Ovary (tissue), 10 donors: ENCODE measurements at places on chromosomes 2 and 18.

- H3K4me3 ChIP-seq: no peak overlapping the region
- no peak overlapping the region for H3K27ac ChIP-seq
- no peaks in the 10 kb centered on the region for H3K27me3 ChIP-seq
- no peak for DNase-seq
Observed at GRCh38 chr2:18961991-18962421, 372.6 kb upstream of the NT5C1B start.

- H3K36me3 ChIP-seq: no peaks in the 10 kb centered on the region
- peaks cover 36% of the 10 kb centered on the region for H3K4me1 ChIP-seq
- DNase-seq: no peak
- H3K4me3 ChIP-seq: no peak overlapping the region
Observed at GRCh38 chr2:28325567-28326468, 66.8 kb upstream of the FOSL2 start.

DNA sequence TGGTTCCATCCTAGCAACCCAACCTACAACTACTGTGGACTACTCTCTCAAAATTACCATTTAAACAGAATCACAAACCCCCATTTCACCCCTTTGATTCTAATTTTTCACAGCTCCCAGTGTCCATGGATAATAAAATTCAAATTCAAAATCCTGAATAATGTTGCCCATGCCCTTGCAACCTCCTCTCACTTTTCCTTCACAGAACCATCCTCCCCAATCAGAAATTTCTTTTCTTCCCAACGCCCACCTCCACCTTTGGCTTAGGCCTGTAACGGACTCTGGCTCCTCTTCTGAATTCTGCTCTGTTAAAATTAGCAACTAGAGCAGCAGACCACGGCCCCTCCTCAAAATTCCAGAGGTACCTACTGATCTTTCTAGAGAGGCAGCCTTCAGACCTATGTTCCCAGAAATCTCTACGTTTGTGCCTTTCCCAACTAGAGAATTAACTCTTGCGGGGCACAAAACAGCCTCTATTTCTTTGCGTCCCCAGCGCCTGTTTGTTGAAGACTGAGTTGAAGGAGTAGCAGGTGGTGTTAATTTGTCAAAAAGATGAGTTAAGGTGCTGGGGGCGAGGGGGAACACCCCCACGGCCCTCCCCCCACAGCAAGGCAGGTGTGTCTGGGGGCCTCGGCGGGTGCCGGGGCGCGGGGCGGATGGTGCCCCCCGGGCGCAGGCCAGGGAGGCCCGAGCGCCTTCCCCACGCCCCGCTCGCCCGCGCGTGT is 428 bp upstream of the MAP3K20 start:
- no peak for DNase-seq
- H3K27ac ChIP-seq: peak overlapping the region; percentile 99
- no peaks in the 10 kb centered on the region for H3K36me3 ChIP-seq

GRCh38 chr2:58896638-58897037 is 655.5 kb upstream of the FANCL start:
- no peak overlapping the region for H3K4me3 ChIP-seq
- H3K4me1 ChIP-seq: peaks cover 6% of the 10 kb centered on the region
- H3K36me3 ChIP-seq: no peaks in the 10 kb centered on the region
- no peak for DNase-seq

DNA sequence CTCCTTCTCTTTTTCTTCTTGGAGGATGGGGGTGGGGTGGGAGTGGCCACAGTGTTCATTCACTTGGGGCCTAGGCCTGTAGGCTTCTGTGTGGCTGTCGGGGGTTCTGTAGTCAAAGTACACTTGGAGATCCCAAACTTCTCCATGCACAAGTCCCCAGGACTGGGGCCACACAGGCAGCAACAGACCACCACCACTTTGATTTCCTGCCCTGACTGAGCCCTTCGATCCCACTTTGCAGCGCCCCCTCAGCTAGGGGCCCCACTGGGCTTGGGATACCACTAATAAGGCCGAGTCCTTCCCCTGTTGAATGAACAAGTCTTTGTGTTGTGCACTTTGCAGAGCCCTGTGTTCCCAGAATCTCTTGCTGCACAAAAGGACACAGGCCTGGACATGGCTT is 5.5 kb upstream of the TEX51 start:
- H3K27ac ChIP-seq: no peak overlapping the region
- no peaks in the 10 kb centered on the region for H3K27me3 ChIP-seq
- H3K4me1 ChIP-seq: no peaks in the 10 kb centered on the region
- DNase-seq: peak; percentile 10
- H3K4me3 ChIP-seq: no peak overlapping the region

DNA sequence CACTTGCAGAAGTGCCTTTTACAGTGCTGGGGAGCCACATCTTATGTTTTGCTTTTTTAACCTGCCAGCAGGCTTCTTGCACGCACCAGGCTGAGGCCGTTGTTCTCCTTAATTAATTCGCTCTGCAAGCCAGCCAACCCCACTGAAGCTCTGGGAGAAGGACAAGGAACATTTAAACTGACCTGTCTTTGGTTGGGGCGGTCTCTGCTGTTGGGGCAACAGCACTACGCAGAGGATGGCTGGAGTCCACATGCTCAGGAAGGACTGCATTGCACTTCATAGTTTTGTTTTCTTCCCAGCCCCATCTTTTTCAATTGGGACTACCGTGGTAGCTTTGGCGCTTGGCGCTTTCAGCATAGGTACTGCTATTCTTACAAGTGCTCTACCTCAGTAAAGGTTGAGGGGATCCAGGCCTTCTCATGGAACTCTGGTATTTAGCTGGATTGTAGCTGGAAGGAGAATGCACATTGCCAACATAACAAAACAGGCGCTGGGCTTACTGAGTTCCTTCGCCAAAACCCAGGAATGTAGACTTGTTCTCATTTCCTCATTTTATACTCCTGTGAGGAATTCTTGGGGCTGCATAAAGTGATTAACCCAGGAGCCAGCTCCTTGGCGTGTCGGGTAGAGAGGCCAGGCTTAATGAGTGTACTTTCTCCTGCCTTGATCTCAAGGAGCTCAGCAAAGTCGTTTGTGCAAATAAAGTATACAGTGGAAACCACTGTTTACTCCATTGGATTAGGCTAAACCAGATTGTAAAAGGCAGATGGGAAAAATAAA is 146.2 kb downstream of the PRKCE start:
- H3K4me3 ChIP-seq: no peak overlapping the region
- peaks cover 6% of the 10 kb centered on the region for H3K4me1 ChIP-seq
- H3K27ac ChIP-seq: no peak overlapping the region
- H3K36me3 ChIP-seq: no peaks in the 10 kb centered on the region

- H3K27ac ChIP-seq: no peak overlapping the region
- no peaks in the 10 kb centered on the region for H3K27me3 ChIP-seq
- H3K4me3 ChIP-seq: no peak overlapping the region
- no peak for DNase-seq
- H3K4me1 ChIP-seq: no peaks in the 10 kb centered on the region
Observed at GRCh38 chr2:58137856-58138255, 91.2 kb downstream of the VRK2 start.

DNA sequence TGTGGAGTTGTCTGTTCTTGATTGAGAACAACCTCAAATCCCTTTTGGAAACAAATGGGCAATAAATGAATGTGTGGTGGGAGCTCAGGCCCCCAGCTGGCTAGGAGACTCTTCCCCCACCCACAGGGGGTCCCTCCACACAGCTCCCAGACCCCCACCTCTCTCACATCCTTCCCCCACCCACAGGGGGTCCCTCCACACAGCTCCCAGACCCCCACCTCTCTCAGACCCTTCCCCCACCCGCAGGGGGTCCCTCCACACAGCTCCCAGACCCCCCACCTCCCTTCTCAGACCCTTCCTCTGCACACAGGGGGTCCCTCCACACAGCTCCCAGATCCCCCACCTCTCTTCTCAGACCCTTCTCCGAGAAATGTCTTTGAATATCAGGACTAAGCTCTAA is 79.0 kb upstream of the CTDP1 start:
- H3K4me1 ChIP-seq: no peaks in the 10 kb centered on the region
- DNase-seq: no peak
- H3K27ac ChIP-seq: no peak overlapping the region
- H3K4me3 ChIP-seq: no peak overlapping the region

DNA sequence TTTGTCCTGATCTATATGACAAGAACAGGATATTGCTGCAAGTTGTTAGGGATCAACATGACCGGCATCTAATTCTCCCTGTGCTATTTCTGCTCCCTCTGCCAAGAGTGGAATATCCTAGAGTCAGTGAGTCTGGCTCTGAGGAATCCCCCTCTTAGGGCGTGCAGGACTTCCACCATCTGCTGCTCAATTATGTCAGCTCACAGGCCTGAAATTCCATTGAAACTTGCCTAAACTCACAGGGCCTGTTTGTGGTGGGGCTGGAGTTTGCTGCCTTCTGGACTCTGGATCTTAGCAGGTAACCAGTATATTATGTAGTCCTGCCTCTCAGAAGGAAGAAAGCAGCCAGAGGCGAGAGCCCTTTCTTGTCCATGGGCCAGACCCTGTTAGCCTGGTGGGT is 323.0 kb downstream of the TSN start:
- no peaks in the 10 kb centered on the region for H3K36me3 ChIP-seq
- no peaks in the 10 kb centered on the region for H3K4me1 ChIP-seq
- no peaks in the 10 kb centered on the region for H3K27me3 ChIP-seq
- H3K27ac ChIP-seq: no peak overlapping the region

- DNase-seq: no peak
- H3K36me3 ChIP-seq: no peaks in the 10 kb centered on the region
- no peak overlapping the region for H3K4me3 ChIP-seq
Observed at GRCh38 chr2:84958135-84959059, 12.6 kb upstream of the KCMF1 start.

- DNase-seq: no peak
- H3K27me3 ChIP-seq: no peaks in the 10 kb centered on the region
- H3K27ac ChIP-seq: peak overlapping the region; percentile 5
- H3K4me1 ChIP-seq: peaks cover 9% of the 10 kb centered on the region
- no peaks in the 10 kb centered on the region for H3K36me3 ChIP-seq
- no peak overlapping the region for H3K4me3 ChIP-seq
Observed at GRCh38 chr2:108587621-108588020, 53.4 kb downstream of the LIMS1 start.

DNA sequence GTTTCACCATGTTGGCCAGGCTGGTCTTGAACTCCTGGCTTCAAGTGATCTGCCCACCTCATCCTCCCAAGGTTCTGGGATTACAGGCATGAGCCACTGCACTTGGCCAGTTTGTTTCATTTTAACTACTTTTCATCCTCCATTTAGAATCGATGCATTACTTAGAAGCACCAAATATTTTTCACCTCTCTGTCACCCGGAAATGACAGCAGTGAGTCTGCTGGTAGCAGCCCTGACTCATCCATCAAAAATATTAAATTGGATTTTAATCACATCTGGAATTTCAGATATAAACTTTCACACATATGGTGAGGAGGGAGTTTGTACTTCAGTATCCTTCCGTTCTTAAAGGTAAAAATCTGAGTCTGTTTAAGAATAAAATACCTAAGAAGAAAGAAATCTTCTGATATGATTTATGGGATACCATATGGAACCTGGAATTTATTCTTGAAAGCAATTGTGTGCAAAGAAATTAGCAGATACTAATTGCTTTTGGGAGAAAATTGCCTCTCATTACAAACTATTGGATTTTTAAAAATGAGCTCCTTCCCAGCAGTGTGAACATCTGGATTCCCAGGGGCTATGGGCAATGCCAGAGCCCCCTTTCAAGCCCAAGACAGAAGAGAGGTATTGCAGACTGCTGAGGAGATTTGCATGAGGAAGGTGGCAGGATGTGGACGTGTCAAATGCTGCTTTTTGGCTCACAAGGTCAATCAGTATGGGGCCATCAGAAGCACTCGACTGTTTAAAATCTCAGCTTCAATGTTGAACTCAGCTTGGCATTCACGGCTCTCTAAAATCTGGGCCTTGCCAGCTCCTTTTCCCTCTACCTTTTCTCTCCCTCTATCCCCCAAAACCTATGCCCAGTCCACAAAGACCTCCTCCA is 279.5 kb upstream of the SIX2 start:
- H3K27ac ChIP-seq: no peak overlapping the region
- no peaks in the 10 kb centered on the region for H3K4me1 ChIP-seq
- H3K4me3 ChIP-seq: no peak overlapping the region

GRCh38 chr2:39435741-39436591 is 1.1 kb downstream of the MAP4K3 start:
- peaks cover 8% of the 10 kb centered on the region for H3K4me1 ChIP-seq
- peak overlapping the region; percentile 90 for H3K4me3 ChIP-seq
- H3K36me3 ChIP-seq: no peaks in the 10 kb centered on the region
- H3K27ac ChIP-seq: peak overlapping the region; percentile 95

GRCh38 chr2:43131890-43132682 is 94.3 kb downstream of the ZFP36L2 start:
- no peak overlapping the region for H3K4me3 ChIP-seq
- H3K27me3 ChIP-seq: no peaks in the 10 kb centered on the region
- peaks cover 3% of the 10 kb centered on the region for H3K4me1 ChIP-seq
- H3K27ac ChIP-seq: no peak overlapping the region
- no peak for DNase-seq

- no peaks in the 10 kb centered on the region for H3K4me1 ChIP-seq
- DNase-seq: no peak
- H3K27me3 ChIP-seq: no peaks in the 10 kb centered on the region
- H3K4me3 ChIP-seq: no peak overlapping the region
- H3K36me3 ChIP-seq: no peaks in the 10 kb centered on the region
Observed at GRCh38 chr2:196957442-196957841, 30.9 kb upstream of the PGAP1 start.

- H3K4me3 ChIP-seq: no peak overlapping the region
- no peaks in the 10 kb centered on the region for H3K27me3 ChIP-seq
- no peaks in the 10 kb centered on the region for H3K36me3 ChIP-seq
- no peak overlapping the region for H3K27ac ChIP-seq
- H3K4me1 ChIP-seq: no peaks in the 10 kb centered on the region
- no peak for DNase-seq
Observed at GRCh38 chr18:62152844-62153243, 34.0 kb downstream of the PIGN start.

- no peaks in the 10 kb centered on the region for H3K36me3 ChIP-seq
- H3K27me3 ChIP-seq: no peaks in the 10 kb centered on the region
- H3K4me1 ChIP-seq: peaks cover 4% of the 10 kb centered on the region
- H3K27ac ChIP-seq: no peak overlapping the region
- no peak overlapping the region for H3K4me3 ChIP-seq
- DNase-seq: no peak
Observed at GRCh38 chr18:48728204-48728833, 189.5 kb downstream of the CTIF start.

DNA sequence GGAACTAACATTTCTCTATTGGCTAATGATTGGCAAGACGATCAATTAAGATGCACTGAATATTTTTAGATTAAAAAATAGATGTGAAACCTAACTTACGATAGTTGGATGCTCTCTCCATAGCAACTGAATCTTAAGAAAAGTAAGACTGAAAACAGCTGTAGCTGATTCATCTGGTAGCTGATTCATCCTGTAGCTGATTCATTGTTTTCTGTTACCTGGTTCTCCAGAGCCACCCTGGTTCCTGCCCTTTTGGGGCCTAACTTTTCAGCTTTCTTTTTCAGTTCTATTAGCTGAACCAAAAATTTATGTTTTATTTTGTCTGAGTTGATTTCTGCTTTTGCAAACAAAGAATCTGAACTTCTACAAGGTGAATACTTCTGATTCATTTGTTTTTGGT is 22.7 kb upstream of the SPR start:
- no peaks in the 10 kb centered on the region for H3K4me1 ChIP-seq
- DNase-seq: no peak
- no peaks in the 10 kb centered on the region for H3K27me3 ChIP-seq
- H3K4me3 ChIP-seq: no peak overlapping the region
